Vagina (tissue), 2 donors: ENCODE measurements at places on chromosomes 12 and 14.

- no peak for DNase-seq
Observed at GRCh38 chr12:57454566-57455373, at the start of gene INHBE. Gene INHBE (plus strand): TSS chr12:57455307. CDS start chr12:57455537, 230 bp downstream.

DNA sequence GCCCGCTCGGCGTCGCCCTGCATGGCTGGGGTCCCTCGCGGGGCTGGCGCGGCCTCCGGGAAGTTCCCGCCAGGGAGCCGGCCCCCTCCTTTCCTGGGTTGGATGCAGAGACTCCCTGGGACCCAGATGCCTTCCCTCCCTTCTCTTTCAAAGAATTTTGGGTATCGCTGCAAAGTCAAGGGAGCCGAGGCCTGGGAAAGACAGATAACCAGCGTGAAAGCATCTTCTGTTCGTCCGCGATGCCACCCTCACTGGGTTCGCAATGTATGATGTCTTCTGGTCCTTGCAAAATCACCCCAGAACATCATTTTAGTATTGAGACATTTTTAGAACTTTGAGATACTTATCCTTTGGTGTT lies 451 bp downstream of the IRAK3 start:
- no peak for DNase-seq

GRCh38 chr14:75484711-75485429 lies 37.4 kb upstream of the BATF start:
- DNase-seq, result no peak

DNA sequence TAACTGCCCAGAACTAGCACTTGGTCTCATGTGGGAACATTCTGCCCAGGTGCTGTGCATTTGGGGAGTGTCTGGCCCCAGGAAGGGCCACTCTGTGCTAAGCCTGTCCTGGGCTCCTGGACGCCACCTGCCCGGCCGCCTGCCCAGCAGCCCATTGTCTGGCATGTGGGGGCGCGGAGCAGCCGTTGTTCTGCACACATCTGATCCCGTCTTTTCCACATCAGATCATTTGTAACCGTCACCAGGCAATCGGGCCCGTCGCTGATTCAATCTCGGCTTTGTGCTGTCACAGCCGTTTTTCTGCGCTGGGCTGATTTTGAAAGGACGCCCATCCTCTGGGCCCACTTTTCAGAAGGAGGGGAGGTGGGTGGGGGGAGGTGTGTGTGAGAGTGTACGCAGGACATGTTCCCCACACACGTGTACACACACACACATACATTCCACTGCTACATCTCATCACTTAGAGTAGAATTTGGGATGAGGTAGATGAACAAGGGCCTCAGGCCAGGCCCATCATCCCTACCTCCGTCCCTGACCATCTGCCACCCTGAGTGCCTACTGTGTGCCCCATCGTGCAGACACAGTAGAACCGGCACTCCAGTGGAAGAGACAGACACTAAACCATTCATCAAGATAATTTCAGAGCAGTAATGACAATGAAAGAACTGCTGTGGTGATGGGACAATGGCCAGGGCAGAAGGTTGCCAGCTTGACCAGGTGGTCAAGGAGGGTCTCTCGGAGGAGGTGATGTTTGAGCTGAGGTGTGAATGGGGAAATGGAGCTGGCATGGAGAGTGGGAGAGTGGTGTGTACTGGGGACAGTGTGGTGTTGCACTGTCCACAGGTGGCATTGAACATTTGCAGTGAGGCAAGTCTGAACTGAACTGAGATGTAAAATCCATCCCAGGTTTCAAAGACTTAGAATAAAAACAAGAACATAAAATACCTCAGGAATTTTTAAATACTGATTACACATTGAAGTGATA lies 19.0 kb downstream of the FAM222A start:
- DNase-seq, result no peak

DNA sequence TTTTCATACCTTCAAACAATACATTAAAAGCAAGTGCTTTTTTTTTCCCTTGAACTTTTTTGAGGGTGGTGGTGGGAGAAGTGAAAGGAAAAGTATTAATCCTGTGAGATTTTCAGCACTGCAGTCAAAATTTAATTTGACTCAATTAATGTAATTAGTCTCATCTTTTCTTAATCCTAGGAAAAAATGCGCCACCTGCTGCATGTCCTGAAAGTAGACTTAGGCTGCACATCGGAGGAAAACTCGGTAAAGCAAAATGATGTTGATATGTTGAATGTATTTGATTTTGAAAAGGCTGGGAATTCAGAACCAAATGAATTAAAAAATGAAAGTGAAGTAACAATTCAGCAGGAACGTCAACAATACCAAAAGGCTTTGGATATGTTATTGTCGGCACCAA lies 52.2 kb downstream of the SPATA7 start:
- DNase-seq, result no peak

DNA sequence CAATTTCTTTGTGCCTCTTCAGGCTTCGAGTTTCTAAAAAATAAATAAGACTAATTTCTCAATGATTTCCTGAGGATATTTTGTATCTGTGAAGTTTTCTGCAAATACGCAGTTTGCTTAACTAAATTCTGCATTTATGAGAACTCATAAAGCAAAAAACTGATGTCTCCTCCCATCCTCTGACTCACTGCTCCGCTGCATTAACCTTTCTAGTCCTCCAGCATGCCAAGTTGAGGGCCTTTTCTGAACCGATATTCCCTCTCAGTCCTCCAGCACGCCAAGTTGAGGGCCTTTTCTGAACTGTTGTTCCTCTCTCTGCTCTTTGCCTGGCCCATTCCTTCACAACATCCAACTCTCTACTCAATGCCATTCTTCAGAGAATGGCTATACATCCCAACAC lies 3.2 kb downstream of the IPO8 start:
- no peak for DNase-seq

GRCh38 chr14:87045246-87045645 lies 947.7 kb downstream of the GALC start:
- DNase-seq, result no peak

GRCh38 chr14:95265106-95266094 lies 54.3 kb downstream of the CLMN start:
- DNase-seq, result peak; percentile 93

- DNase-seq, result no peak
Observed at GRCh38 chr12:75756771-75757170, 245.4 kb upstream of the KRR1 start.

DNA sequence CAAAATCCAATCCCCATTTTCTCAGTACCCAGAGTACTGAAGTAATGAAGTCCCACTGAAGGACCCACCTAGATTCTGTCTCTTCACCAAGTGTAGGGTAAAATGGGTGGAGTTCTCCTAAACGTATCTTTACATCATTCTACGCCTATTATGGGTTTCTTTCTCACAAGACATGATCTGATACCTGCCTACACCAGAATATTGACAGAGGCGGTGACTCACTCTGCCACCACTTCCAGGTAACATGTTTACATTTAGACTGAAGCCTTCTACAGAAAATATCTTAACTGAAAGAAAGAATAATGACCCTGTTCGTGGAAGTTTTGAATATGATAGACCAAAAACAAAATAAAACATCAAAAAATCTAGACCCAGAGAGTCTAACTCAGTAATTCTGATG lies 89.8 kb downstream of the BTG1 start:
- DNase-seq, result no peak

DNA sequence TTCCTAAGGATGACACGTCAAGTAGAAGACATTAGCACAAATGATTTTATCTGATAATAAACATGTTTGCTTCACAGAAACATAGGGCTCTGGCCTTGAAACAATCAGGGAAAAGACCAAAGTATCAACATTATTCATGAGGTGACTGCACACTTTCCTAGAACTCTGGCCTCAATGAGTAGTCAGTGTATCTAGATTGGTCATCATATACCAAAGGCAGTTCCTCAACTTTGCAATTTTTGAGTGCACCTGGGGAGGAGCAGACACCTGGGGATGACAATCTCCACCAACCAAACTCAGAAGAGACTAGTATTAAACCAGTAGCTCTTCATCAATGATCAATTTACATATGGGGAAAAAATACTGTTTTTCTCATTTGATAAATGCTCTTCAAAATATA lies 4.5 kb downstream of the EDDM3A start:
- DNase-seq, result no peak

DNA sequence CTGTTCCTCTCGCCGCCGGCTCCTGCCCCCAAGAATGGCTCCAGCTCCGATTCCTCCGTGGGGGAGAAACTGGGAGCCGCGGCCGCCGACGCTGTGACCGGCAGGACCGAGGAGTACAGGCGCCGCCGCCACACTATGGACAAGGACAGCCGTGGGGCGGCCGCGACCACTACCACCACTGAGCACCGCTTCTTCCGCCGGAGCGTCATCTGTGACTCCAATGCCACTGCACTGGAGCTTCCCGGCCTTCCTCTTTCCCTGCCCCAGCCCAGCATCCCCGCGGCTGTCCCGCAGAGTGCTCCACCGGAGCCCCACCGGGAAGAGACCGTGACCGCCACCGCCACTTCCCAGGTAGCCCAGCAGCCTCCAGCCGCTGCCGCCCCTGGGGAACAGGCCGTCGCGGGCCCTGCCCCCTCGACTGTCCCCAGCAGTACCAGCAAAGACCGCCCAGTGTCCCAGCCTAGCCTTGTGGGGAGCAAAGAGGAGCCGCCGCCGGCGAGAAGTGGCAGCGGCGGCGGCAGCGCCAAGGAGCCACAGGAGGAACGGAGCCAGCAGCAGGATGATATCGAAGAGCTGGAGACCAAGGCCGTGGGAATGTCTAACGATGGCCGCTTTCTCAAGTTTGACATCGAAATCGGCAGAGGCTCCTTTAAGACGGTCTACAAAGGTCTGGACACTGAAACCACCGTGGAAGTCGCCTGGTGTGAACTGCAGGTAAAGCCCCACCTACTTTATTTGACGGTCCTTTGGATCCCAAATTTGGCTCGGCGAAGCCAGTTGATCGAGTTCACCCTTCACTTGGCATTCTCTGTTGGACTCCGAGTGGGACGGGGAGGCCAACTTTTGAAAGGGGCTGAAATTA lies 1.5 kb downstream of the WNK1 start:
- peak; percentile 88 for DNase-seq

GRCh38 chr12:132056951-132057350 lies 87.2 kb downstream of the DDX51 start:
- DNase-seq, result no peak

- DNase-seq, result no peak
Observed at GRCh38 chr12:115325858-115326257, 641.9 kb upstream of the TBX3 start.

DNA sequence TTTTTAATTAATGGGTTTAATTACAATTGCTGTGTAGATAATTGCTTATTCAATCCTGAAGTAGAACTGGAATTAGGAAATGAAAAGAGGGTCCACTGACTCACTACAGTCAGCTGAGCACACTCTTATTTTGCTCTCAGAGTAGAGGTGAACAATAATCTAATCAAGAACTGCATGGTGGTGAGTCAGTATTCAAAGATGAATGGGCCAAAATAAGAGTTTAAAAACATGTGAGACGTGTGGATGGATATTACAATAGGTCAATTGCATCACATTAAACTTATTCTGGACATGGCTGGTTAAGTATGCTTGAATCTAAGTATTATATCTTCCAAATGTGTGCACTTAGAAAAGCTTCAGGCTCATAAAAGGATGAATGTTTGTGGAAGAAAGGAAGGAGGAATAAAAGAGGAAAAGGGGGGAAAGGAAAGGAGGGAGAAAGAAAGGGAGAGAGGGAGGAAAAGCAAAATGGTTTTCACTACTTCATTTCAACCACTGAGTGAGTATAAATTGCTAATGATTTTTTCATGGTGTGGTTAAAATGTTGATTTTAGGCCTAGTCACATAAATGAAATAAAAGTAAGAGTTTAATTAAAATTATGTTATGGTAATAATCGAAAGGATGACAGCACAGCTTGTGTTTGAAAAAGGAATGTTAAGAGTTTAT lies 27.0 kb upstream of the EEA1 start:
- no peak for DNase-seq

DNA sequence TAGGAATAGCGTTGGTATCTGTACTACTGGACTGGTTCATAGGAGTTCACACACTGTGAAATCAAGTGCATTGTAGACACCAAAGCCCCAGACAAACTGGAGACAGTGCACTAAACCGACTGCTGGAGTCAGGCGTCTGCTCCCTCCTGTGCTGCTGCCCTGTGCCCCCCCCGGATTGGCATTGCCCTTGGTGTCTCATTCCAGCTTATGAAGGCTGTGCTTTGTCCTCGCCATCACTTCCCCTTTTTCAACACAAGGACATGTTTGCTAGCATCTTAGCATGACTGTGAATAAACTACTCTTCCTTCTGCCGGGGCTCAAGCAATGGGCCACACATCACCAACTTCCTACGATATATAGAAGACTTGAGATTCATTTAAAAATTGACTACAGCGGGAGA lies 84.0 kb downstream of the TMCC3 start:
- no peak for DNase-seq

DNA sequence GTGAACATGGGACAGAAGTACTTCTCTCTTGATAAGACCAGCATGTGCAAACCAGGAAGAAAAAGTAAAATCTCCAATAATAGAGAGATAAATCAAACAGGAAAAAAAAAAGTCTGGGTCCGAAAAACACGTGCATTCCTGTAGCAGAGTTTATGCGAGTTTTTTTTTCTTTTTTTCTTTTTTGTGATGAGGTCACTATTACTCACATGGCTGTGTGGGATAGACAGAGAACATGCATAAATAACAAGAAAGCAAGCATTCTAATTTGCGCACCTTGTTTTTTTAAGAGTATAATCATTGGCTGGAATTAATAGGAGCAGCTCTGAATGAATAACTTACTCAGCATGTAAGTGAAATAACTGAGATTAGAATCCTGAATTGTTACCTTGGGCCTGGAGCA lies 91.9 kb upstream of the CPM start:
- no peak for DNase-seq

- no peak for DNase-seq
Observed at GRCh38 chr14:56087671-56088471, 30.3 kb upstream of the PELI2 start.

GRCh38 chr14:97077253-97077653 lies 280.1 kb downstream of the VRK1 start:
- no peak for DNase-seq

- no peak for DNase-seq
Observed at GRCh38 chr12:91785655-91786498, 359.8 kb downstream of the BTG1 start.

GRCh38 chr12:6961695-6962284 lies 8.7 kb downstream of the PHB2 start:
- DNase-seq, result no peak

GRCh38 chr12:77893918-77894317 lies 63.2 kb downstream of the NAV3 start:
- DNase-seq, result no peak

GRCh38 chr12:98883231-98883630 lies 238.1 kb downstream of the APAF1 start:
- DNase-seq, result no peak
